ENCODE measurements at places on chromosomes 1 and 21.

DNA sequence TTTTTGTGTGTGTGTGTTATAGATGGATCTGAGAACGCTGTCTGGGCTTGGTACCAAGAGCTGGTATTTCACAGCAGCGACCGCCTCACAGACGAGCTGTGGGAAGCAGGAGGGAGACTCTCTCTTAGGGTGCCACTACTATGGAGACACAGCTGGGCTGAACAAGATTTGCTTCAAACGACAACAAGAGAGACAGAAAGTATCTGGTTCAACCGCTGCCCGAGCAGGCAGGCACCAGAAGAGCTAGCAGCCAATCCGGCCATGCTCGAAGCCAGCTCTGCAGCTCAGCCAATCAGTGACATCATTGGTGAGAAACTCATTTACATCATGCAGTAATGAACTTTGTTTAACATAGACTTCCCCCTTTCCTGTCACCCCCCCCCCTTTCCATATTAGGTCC lies 341.3 kb downstream of the USP25 start:
- no peak for DNase-seq

DNA sequence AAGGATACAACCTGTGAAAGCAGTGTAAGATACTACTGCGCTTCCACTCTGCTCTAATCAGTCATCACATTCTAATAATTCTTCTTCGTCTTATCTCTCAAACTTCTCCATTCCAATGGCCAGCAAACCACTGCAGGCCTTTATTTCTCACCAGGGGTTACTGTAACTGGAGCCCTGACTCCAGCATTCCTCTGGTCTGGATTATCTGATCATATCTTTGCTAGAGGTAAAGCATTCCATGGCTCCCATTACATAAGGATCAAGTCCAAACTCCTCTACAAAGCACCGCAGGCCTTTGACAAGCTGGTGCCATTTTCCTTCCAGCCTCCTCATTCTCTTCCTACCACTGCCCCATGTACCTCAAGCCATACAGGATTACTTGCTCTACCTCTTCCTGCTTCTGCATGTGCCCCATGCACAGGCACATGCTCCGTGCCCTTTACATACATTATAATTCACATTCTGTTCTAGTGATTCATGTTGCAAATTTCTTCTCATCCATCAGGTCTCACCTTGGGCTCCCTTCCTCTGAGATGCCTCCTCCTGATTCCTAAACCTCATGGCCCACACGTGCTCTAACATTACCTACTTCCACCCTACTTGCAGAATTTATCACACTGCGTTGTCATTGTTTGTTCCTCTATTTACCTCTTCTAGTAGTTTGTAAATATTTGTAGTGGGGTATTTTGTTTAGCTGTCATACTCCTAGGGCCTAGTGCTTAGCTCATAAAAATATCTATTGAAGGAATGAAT lies 9.3 kb upstream of the SERBP1 start:
- peak; percentile 51 for DNase-seq

DNA sequence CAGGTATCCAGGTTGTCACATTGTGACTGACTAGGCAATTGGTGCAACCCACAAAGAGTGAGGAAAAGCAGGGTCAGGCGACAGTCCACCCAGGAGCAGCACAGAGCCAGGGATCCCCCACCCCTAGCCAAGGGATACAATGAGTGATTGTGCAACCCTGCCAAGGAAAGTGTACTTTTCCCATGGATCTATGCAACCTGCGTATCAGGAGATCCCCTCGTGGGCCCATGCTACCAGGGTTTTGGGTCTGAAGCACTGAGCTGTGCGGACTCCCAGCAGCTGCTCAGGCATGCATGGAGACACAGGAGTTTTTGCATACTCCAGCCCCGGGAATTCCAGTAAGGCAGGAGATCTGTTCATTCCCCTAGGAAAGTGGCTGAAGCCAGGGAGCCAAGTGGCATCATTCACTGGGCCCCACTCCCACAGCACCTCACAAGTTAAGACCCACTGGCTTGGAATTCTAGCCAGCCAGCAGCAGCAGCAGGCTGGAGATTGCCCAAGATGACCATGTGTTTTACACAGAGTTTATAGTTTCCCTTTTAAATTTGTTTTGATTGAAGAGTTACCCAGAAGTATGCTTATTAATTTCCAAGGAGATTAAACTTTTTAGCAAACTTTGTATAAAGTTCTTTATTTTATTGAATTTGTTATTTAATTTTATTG lies 136.0 kb downstream of the LTN1 start:
- DNase-seq, result no peak

DNA sequence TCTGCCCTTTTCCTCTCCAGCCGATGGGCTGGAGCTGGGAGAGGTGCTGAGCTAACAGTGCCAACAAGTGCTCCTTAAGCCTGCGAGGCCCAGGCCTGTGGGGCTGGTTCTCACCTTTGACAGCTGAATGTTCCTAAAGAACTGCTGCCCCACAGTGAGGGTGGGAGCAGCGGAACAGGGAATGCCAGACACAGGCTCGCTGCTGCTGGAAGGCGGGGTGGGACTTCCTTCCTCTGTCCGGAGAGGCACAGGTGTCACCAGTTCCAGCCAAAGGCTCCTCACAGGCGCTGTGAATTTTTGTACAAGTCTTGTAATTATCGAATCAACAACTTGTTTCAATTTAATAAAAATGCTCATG lies 47.1 kb downstream of the COQ8A start:
- DNase-seq, result no peak

GRCh38 chr1:246753670-246754535 lies 29.7 kb downstream of the SCCPDH start:
- peak; percentile 67 for DNase-seq

DNA sequence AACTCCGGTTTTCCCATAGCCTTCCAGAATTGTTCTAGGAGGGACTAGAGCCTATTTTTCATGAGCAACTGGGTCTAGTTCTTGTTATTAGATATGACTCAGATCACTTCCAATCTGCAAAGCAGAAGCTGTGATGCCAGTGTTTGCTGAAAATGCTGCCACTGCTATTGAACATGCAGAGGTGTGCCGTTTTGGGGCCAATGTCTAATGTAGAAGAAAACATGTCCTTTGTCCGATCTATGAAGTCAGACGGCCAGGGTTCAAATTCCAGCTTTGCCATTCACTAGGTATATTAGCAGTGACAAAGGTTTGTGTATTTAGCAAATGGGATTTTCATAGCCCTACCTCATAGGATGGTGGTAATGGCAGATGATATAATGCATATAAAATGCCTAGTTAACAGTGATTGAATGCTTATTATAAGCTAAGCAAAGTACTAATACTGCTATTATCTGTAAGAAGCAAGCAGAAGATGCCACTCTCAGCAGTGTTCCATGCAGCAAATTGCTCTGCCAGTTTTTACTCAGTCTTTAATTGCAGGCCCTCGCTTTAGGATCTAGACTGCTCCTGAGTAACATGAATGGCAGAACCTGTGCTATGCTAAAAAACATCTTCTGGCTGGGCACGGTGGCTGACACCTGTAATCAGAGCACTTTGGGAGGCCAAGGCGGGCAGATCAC lies 40.1 kb upstream of the CXADR start:
- DNase-seq, result no peak

DNA sequence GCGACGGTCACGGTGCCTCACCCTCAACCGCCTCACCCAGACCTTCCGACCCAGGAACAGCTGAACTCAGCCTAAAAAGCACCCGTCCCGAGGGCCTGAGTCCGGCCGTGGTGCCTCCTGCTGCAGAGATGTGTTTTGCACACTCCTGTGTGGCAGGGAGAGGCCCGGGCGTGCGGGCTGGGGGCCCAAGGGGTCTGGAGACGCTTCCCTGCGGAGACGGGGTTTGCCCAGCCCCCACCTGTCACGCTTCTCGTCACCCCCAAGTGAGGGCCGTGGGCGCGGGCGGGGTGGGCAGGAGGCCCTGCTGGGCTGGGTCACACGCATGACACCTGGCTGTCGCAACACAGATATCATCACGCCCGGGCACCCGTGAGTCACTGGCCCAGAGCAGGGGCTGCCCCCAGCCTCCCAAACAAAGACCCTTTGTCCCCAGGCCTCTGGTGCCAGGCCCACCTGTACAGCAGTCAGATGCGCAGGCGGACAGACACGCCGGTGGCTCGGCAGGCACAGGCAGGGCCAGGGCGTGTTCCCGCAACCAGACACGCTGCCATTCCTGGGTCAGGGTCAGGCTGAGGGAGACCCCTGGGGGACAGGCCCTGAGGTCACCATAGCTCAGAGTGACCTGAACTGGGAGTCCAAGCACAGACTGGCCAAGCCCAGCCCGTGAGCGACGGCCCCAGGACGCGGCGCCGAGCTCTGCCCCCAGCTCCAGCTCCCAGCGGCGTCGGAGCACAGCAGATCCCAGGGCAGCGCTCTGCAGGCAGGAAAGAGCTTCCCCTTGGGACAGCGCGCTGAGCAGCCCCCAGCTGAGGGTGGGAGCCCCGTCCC lies 6.1 kb downstream of the B3GALT6 start:
- peak; percentile 52 for DNase-seq

DNA sequence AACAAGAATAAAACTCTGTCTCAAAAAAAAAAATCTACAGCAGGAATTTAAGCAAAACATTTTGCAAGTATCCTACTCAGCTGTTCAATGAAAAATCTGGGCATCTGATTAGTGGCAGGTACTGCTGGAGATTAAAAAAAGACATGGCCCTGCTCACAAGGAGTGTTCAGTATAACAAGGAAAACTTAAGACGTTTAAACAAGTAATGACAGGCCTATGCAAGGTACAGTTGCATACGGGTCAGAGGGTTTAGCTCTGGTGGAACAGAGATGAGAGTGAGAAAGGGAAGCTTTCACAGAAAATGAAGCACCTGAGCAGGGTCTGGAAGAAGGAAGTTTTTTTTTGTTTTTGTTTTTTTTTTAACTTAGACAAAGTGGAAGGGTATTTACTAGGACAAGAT lies 23.0 kb downstream of the SNRNP40 start:
- no peak for DNase-seq

DNA sequence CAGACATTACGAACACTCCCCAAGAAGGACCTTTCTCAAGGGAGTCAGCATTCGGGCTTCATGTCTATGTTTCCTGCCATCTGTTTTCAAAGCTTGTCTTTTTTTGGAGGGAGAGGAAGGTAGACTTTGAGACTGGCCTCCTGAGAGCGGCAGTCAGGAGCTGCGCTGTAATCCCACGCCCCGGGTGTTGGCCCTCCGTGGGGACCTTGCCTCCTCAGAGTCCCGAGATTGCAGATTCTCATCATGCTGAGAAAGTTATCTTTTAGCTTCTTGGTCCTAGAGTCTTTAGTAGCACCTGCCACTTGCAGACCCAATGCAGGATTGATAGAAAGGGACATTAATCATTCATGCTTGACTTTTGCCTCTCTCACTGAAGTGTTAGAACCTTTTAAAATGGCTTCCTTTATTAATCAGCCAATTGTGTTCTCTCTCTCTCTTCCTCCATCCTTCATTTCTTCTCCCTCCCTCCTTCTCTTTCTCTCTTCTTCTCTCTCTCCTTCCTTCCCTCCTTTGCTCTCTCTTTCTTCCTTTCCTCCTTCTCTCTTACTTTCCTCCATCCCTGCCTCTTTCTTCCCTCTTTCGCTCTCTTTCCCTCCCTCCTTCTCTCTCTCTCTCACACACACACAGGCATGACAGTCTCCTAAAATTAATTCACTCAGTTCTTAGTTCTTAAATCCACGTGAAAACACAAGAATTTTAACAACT lies 25.2 kb upstream of the GNPAT start:
- no peak for DNase-seq

DNA sequence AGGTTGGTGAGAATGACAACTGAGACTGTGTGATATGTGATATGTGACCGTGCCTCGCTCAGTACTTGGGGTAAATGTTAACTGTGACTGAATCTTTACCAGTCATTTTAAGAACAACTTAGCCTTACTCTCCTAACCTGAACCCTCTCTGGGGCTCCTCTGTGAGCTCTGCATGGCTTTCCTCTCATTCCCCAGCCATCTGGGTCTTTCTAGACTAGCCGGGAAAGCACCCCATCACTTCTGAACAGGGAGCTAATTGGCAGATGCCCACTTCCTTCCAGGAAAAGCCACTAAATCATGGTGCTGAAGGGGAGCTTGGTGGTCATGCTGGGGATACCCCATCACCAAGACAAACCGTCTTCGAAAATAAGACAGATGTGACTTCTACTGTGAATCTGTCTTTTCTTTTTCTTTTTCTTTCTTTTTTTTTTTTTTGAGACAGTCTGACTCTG lies 16.5 kb upstream of the FOXO6 start:
- no peak for DNase-seq

DNA sequence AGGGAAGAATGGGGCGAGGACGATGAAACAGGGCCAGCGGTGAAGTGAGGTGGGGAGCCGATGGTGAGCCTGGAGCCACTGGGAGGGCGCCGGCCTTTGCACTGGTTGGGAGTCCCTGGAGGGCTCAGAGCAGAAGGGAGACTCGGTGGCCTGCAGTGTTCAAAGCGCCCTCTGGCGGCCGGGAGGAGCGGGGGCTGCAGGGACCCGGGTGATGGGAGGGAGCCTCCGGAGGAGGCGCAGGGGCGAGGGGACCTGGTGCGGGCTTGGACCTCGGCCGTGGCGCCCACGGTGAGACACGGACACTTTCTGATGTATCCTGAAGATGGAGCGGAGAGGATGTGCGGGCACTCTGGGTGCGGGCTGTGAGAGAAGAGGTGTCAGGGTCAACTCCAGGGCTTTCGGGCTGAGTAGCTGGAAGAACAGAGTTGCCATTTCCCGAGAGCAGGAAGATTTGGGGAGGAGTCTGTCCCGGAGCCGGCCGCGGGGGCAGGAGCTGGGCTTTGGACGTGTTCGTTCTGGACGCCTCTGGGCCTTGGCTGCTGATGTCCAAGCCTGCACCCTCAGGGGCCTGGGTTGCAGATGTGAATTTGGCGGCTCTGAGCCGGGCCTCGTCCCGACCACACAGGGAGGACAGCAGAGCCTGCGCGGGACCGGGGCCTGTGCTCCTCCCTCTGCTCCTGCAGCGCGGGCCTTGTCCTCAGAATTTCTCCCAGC lies 29.7 kb downstream of the HEYL start:
- peak; percentile 71 for DNase-seq

DNA sequence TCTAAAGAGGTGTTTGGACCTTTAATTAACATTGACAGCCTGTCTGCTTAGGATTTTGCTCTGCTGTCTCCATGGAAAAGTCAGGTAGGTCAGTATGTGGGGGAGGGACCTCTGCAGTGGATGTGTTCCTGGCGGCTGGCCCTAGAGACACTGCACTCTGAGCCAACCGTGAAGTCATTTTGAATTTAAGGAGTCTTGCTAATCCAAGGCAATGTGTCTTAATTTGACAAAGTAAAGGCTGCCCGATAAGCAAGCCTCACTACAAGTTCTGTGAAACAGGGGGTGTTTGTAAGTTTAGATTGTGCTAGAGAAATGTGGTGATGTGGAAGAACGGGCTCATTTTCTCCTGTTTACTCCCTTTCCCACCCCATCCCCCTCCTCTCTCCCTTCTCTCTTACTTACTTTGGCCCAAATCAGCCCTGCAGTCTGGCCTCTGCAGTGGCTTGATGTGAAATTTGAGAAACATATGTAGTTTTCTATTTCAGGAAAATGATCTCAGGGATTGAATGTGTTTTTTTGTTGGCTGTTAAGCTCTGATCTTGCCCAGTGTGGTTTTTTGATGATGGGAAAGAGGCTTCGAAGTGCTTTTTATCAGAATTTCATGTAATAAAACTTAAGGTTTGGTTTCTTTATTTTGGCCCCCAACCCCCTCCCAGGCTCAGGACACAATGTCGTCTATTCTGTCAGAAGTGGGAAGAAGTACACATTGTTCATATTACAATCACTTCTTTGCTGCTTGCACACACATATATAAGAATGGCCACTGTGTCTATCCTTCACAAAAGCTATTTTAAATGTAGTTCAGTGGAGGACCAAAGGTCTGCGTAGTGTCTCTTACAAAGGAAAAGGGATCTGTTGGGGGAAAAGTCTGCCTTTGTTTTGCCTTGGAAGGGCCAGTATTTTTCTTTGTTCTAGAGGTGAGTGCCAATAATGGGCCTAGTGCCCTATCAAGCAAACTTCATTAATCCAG lies 96.6 kb downstream of the FGGY start:
- DNase-seq, result no peak
